ENCODE measurements at places on chromosomes 2 and 18.
A peak's percentile ranks its signal among the peaks of the same experiment; 100 is the strongest.

GRCh38 chr2:181334158-181334826 lies 122.9 kb upstream of the ITGA4 start:
- no peak for ATAC-seq

DNA sequence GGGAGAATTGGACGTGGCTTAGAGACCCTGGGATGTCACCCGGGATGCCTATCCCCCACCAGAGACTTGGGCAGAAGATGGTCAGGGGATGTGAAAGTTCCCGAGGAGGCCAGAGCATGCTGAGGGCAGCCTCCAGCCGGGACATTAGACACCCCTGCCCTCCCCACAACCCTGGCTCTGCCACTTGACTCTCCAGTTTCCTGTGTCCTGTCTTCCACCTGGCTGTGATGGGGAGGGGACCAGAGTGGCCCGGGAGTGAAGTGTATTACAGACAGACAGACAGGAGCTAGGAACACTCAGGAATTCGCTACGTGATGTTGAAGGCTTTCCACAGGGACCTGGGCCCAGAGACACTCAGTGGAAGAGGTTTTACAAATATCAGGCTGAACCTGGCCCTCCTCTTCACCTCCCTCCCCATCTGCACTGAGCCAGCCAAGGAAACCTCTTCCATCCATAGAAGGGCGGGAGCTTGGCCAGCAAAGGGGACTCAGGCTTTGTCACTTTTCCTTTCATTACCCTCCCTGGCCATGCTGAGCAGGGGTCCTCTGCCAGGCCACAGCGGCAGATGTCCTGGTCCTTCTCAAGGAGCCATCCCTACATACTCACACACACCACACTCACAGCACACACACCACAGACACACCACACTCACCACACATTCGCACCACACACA lies 60.7 kb downstream of the SDC1 start:
- peak; percentile 7 for ATAC-seq

DNA sequence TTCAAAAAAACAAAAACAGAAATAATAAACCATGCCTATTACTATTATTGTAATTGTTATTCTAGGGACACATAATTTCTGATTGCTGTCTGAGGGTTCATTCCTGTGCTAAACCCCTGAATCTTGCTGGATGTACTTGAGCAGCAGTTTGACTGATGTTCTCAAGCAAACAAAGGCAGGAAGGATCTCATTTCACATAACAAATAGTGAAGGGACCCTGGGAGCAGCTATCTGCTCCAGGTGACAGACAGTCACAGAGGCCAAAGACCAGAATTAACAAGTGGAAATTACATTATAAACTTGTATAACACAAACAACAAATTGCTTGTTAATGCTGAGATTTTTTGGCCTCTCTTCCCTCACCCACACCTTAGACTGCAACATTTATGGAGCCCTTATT lies 284.2 kb downstream of the THSD7B start:
- no peak for ATAC-seq

GRCh38 chr2:179037807-179038206 lies 12.1 kb downstream of the CCDC141 start:
- no peak for ATAC-seq

- ATAC-seq, result no peak
Observed at GRCh38 chr18:76529433-76529811, 34.4 kb upstream of the ZNF516 start.

GRCh38 chr2:203578759-203579643 lies 43.9 kb upstream of the RAPH1 start:
- ATAC-seq, result peak; percentile 43

Data from SK-N-SH treated with all-trans-retinoic acid at 6 μM for 48 hours (cell line).